ENCODE measurements at places on chromosomes 12 and 14. TPM values are rescaled to one million over a fixed set of nuclear protein-coding genes. Genes with fewer than 3 reads are reported as not detected.

Gene ALDH1L2
- total RNA-seq: 2.4 TPM

Gene SDS
- total RNA-seq: 2.1 TPM

Gene KRT6C
- not detected for total RNA-seq

Gene NEDD8
- 472 TPM for total RNA-seq

Gene CDKN1B
- total RNA-seq: 17.5 TPM

Gene MIPOL1
- 3.2 TPM for total RNA-seq

Gene PPFIA2
- not detected for total RNA-seq

Gene NAV3
- total RNA-seq: 7.9 TPM

Gene DNAJC22
- 22.7 TPM for total RNA-seq

Gene EMP1
- total RNA-seq: 196 TPM

Gene NAB2
- total RNA-seq: 13.6 TPM

Gene TIGAR
- 44.4 TPM for total RNA-seq

Gene MMP14
- total RNA-seq: 0.41 TPM

Gene SLC39A2
- total RNA-seq: not detected

Gene SOAT2
- 0.10 TPM for total RNA-seq

Gene SRRM4
- total RNA-seq: not detected

Gene CCDC175
- total RNA-seq: not detected

Gene GPR137C
- total RNA-seq: 0.05 TPM

Gene PLEKHD1
- total RNA-seq: 0.02 TPM

Gene NPAS3
- total RNA-seq: not detected

Gene CEP170B
- 21.9 TPM for total RNA-seq

Gene RBM23
- total RNA-seq: 58.8 TPM

Gene KLHL33
- total RNA-seq: not detected

Gene SYNDIG1L
- not detected for total RNA-seq
